ENCODE measurements at places on chromosomes 5 and 9.
A peak's percentile ranks its signal among the peaks of the same experiment; 100 is the strongest.

GRCh38 chr9:70285246-70285645 lies 26.5 kb downstream of the SMC5 start:
- no peak for DNase-seq

GRCh38 chr5:179188636-179189035 lies 128.5 kb downstream of the ZNF354C start:
- DNase-seq = no peak

GRCh38 chr5:169288066-169288930 lies 12.6 kb downstream of the SLIT3 start:
- no peak for DNase-seq

- DNase-seq = no peak
These were observed 409.9 kb upstream of the ADAMTS16 start for GRCh38 chr5:4730279-4730678.

- DNase-seq = no peak
These were observed 43.2 kb upstream of the FOXE1 start for GRCh38 chr9:97809666-97810344.

GRCh38 chr5:132947671-132948070 lies 15.8 kb downstream of the AFF4 start:
- DNase-seq = no peak

DNA sequence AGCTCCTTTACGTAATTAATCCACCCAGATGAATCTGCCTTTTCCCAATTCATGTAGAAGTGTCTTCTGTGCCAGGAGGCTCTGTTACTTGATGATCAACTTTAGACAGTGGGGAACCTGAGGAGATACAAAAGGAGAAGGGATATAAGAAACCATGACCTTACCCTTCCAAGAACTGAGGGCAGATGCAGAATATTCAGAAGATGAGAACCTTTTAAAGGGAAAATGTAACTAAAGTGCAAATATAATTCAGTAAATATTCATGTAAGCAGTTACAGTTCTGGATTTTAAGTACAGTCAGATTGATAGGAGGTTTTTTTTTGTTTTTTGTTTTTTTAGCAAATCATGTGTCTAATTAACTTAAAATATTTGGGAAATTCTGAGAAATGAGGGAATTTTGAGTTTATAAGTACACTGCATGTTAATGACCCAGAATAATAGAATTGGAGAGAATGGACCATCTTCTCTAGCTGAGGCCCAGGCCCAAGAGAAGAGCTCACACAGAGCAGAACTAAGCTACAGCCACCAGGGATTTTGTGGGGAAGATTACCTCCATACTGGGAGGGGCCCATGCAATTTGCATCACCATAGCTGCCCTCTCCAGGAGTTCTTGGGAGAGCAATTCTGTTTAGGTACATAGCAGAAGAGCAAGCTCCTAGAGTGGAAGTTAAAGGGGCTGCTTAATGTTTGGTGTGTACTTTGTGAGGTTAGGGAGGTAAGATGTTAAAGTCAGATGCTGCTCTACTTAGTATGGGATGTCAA lies 61.5 kb downstream of the SV2C start:
- DNase-seq = no peak

- no peak for DNase-seq
These were observed 27.7 kb downstream of the UGCG start for GRCh38 chr9:111924281-111924680.

- DNase-seq = no peak
These were observed 1981.7 kb upstream of the NUDT12 start for GRCh38 chr5:105544300-105544699.

DNA sequence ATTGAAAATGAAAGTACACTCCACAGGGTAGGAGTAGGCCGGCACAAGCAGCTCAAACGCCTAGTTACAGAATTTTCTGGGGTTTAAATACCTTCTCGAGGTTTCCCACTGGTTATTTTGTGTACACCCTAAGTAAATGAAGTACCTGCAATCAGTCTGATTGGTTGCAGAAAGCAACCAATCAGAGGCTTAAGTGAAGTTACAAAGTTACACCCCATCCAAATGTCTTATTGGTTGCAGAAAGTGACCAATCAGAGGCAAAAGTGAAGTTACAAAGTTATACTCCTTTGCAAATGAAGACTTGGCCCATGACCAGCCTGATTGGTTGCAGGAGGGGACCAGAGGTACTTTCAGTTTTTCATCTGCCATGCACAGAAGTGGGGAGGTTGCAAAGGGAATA lies 33.2 kb upstream of the ERAP2 start:
- DNase-seq = no peak

DNA sequence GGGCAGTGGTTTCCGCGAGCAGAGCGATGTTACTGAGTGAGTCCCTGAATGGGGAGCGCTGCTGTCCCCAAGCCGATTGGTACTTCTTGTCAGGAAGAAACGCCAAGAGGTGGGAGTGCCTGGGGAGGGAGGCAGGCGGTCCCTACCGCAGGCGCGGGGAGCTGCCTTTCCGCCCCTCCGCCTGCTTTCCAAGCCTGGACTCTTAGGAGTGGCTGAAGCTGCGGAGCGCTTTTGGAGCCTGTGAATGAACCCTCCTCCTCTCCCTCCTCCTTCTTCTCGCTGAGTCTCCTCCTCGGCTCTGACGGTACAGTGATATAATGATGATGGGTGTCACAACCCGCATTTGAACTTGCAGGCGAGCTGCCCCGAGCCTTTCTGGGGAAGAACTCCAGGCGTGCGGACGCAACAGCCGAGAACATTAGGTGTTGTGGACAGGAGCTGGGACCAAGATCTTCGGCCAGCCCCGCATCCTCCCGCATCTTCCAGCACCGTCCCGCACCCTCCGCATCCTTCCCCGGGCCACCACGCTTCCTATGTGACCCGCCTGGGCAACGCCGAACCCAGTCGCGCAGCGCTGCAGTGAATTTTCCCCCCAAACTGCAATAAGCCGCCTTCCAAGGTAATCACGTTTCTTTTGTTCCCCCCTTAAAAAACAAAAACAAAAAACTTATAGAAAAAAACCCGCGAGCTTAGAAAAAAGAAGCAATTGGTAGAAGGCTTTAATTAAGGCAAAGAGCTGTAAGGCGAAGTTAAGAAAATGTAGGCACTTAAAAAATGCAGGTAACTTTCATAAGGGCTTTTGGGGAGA lies at the start of gene VCAN:
Gene VCAN, plus strand, starts transcription at position 340 of the 808 bp plus-strand sequence. CDS start 11,775 bp downstream, outside the sequence.
- peak; percentile 66 for DNase-seq

DNA sequence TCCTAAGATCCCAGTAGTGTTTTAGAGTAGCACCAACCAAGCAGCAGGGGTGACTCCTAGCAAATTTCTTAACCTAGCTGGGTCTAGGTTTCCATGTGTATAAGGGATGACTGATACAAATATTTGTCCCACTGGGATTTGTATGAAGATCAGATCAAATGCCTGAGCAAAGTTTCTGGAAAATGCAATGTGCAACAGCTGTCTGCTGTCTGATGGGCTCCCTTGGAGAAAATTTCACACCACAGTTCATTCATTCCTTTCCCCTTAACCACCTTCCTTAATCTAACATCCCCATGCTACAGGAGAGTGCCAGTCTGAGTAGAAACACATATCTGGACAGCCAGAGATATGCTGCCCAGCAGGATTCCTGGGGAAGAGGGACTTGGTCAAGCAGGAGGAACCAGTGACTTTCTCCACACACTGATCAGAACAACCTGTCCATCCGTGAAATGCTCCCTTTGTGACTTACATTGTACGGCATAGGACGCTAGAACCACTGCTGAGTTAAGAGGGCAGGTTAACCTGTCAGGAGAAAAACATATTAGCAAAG lies 53.3 kb downstream of the PTPN3 start:
- no peak for DNase-seq

- no peak for DNase-seq
These were observed 487.8 kb downstream of the ENC1 start for GRCh38 chr5:74152625-74153254.

DNA sequence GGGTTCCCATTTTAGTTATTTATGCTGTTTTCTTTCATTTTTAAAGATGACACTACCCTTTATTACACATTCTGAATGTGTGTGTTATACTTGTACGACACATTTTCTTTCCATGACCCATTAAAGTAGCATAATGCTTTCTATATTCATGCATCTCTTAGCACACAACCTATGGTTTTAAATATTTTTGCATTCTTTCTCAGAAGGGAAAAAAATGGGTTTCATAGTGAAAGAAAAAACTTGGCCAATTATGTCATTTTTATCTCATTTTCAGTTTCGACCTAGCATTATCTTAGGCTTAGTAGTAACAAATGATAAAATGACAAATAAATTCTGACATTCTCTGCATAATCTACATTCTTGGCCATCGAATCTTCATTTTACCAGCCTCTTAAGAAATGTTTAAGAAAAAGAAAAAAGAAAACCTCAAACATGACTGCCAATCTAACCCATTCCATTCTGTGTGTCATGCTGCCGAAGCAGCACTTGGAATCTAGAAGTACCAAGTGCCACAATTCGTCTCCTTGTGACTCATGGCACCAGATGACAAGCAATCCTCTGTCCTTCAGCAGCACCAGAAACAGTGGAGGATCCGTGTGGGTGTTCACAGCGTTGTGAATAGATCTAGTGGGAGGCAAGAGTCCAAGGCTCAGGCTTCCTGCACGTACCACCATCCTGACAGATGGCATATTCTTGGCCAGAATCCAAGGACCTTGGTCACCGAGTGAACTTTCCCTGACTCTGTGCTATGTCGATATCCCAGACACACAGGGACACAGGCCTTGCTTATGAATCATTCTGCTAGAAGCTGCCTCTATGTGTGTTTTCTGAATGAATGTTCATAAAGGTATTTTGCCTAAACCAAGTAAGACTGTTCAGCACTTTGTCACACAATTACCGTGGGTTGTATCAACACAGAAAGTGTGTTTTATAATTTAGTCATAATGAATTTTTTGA lies 502.7 kb downstream of the NR2F1-AS1 start:
- peak; percentile 52 for DNase-seq

DNA sequence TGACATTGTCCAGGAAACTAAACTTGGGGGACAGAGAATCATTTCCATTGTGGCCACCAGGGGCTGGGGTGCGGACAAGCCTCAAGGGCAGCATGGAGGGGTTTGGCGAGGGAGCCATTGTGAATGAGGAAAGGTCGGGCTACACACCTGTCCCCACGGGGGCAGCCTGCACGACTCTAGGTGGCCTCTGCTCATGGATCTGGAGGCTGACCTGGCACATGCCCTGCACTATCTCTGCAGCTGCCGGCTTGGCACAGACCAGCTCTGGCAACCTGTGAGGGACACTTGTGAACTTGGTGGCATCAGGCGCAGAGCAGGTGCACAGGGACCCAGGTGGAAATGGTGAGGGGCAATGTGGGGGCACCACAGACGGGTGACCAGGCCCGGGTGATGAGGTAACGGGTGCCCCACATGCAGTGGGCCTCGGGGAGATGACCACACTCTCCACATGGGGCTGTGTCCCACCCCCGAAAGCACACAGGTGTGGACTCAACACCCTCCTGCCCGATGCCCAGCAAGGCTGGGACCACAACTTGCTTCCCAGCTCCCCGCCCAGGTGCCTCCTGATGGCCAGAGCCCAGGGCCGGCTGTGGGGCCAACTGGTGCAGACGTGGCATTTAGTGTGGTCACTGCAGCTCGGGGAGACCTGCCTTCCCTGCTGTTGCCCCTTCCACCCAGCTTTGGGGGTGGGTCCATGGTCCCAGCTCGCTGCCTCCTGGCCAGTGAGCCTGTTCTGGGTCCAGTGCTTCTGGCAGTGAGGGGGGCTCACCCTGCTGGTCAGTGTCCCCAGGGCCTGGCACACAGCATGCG lies 60.9 kb upstream of the UBAC1 start:
- no peak for DNase-seq

GRCh38 chr5:151772029-151772845 lies 483 bp downstream of the G3BP1 start:
- DNase-seq = peak; percentile 59

DNA sequence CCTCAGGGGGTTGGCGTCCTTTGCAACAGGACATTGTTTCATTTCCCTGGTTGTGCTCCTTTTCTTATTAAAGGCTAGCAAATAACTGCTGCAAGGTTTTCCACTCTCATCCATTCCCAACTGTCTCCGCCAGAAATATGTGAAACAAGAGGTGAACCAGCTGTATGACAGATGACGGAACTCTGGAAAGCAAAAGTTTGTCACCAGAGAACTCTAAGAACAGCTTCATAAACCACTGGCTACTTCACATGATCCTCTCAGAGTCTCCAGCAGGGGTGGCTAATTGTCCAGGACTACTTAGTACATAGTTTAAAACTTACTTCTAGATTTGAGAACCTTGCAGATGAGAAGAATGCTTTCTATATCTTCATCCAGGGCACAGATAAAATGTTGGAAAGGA lies 195.9 kb upstream of the RAD23B start:
- DNase-seq = no peak

- peak; percentile 57 for DNase-seq
These were observed 29.5 kb upstream of the LHFPL2 start for GRCh38 chr5:78677777-78678668.
